Activated CD4-positive, alpha-beta memory T cell treated with anti-CD3 and anti-CD28 coated beads, Interleukin-2, amount 10 ng/mL, durations not matched to agents 7 days and 5 days (primary cell): ENCODE measurements at places on chromosomes 2 and 18. TPM values are rescaled to one million over a fixed set of nuclear protein-coding genes. Genes with fewer than 3 reads are reported as not detected.

DNA sequence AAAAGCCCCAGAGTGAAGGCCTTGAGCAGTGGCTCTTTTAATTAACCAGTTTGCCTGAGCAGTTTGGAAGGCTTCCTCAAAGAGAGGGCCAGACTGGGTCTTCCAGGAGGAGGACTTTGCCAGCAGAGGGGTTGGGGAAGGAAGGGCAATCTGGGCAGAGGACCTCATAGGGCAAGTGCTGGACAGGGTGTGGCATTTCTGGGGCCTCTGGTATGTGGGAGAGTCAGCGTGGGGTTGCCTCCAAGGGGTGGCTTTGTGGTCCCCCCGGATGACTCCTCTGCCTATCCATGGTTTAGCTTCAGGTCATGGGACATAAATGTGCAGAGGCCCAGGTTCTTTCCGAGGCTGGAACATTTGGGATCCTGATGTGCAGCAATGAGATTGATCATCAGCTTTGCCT is 12.6 kb downstream of the GLI2 start:
- no peaks in the 10 kb centered on the region for H3K36me3 ChIP-seq
- H3K27ac ChIP-seq, result no peak overlapping the region
- no peaks in the 10 kb centered on the region for H3K4me1 ChIP-seq
- peak; percentile 9 for DNase-seq
- H3K4me3 ChIP-seq, result no peak overlapping the region
- H3K27me3 ChIP-seq, result peaks cover 28% of the 10 kb centered on the region

DNA sequence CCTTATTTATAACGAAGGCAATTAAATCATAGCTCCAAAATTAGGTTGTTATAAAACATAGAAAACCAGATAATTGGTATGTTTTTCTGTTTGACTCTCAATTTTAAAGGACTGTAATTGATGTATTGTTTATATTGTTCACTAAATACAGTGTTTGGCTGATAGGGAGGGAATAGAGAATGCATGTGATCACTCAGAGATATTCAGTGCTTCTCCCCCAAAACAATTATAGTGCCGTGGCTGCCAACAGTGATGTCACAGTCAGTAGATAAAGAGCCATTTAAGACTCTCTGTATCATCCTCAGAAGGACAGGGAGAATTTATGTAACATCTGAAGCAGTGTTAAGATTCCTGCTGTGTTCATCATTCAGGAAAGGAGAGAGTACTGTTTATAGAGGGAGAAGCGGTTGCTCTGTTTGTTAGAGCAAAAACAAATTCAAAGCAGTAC is 69.6 kb downstream of the PHLPP1 start:
- H3K4me1 ChIP-seq, result peaks cover 27% of the 10 kb centered on the region
- DNase-seq, result no peak

DNA sequence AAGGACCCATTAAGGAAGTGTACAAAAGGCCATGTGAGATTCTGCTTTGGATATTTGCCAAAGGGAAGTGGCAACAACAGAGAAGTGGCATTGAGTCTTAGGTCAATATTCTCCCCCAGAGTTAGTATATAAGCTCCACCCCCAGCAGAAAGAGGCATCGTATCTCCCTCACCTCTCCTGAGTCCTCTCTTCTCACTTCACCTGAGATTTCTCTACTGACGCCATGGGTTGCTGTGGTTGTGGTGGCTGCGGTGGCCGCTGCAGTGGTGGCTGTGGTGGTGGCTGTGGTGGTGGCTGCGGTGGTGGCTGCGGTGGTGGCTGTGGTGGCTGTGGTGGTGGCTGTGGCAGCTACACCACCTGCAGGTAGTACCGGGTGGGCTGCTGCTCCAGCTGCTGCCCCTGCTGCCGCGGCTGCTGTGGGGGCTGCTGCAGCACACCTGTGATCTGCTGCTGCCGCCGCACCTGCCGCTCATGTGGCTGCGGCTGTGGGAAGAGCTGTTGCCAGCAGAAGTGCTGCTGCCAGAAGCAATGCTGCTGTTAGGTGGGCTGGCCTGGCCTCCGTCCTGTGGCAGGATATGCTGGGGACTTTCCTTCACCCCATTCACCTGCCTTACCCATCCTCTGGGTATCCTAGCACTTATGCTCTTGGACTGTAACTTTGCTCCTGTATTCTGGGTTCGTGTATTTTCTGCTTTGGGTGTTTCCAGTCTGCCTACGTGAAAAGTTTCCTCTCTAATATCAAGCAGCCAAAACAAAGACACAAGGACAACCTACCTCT is 5.9 kb downstream of the SCYGR3 start:
- peaks cover 28% of the 10 kb centered on the region for H3K27me3 ChIP-seq
- no peak overlapping the region for H3K27ac ChIP-seq
- DNase-seq, result no peak
- H3K36me3 ChIP-seq, result no peaks in the 10 kb centered on the region
- H3K4me1 ChIP-seq, result no peaks in the 10 kb centered on the region

GRCh38 chr18:48023334-48024008 is 93.0 kb upstream of the SMAD2 start:
- no peaks in the 10 kb centered on the region for H3K36me3 ChIP-seq
- peaks cover 7% of the 10 kb centered on the region for H3K4me1 ChIP-seq
- H3K27me3 ChIP-seq, result peaks cover 25% of the 10 kb centered on the region
- no peak overlapping the region for H3K27ac ChIP-seq
- no peak overlapping the region for H3K4me3 ChIP-seq
- DNase-seq, result peak; percentile 40

RUFY4 gene
- 2.1 TPM for total RNA-seq

GRCh38 chr2:239962890-239963591 is 62.1 kb downstream of the NDUFA10 start:
- no peak for DNase-seq
- H3K4me1 ChIP-seq, result no peaks in the 10 kb centered on the region
- peaks cover 28% of the 10 kb centered on the region for H3K36me3 ChIP-seq
- no peaks in the 10 kb centered on the region for H3K27me3 ChIP-seq
